ENCODE measurements at places on chromosomes 16 and 17. TPM values are rescaled to one million over a fixed set of nuclear protein-coding genes. Genes with fewer than 3 reads are reported as not detected.

The FADS6 gene
- total RNA-seq = not detected

The SAMD14 gene
- total RNA-seq = 2.8 TPM

The RNPS1 gene
- 58.7 TPM for total RNA-seq

The CIBAR2 gene
- total RNA-seq = not detected

The MT1A gene
- total RNA-seq = 3.3 TPM

The HEATR9 gene
- total RNA-seq = not detected

The GRB7 gene
- not detected for total RNA-seq

The ABCA10 gene
- total RNA-seq = 0.75 TPM

The ZG16B gene
- total RNA-seq = 0.09 TPM

The ST6GALNAC2 gene
- total RNA-seq = not detected

The BTBD17 gene
- total RNA-seq = not detected

The NPW gene
- 0.38 TPM for total RNA-seq

The TBC1D3G gene
- not detected for total RNA-seq

The EFCAB5 gene
- 0.28 TPM for total RNA-seq

The PNMT gene
- not detected for total RNA-seq

The KRT33A gene
- total RNA-seq = not detected

The NSRP1 gene
- 10.9 TPM for total RNA-seq

The PIK3R5 gene
- not detected for total RNA-seq

The CCDC78 gene
- total RNA-seq = 1.1 TPM

The SNF8 gene
- 106 TPM for total RNA-seq

The SLC5A11 gene
- 0.27 TPM for total RNA-seq

The TVP23A gene
- total RNA-seq = not detected

The MPP2 gene
- total RNA-seq = 0.54 TPM

The TPSG1 gene
- not detected for total RNA-seq

The CDH13 gene
- total RNA-seq = 27.0 TPM

The APRT gene
- 102 TPM for total RNA-seq

The ICAM2 gene
- total RNA-seq = 500 TPM

The PABPN1L gene
- total RNA-seq = not detected

The KRT40 gene
- not detected for total RNA-seq

The ITGAX gene
- total RNA-seq = 0.81 TPM

The CLEC19A gene
- total RNA-seq = not detected
